Activated T-helper 17 cell treated with anti-CD3 and anti-CD28 coated beads, Interleukin-2, amount 50 U/mL, for 72 hours (primary cell): ENCODE measurements at places on chromosomes 1 and 21.

DNA sequence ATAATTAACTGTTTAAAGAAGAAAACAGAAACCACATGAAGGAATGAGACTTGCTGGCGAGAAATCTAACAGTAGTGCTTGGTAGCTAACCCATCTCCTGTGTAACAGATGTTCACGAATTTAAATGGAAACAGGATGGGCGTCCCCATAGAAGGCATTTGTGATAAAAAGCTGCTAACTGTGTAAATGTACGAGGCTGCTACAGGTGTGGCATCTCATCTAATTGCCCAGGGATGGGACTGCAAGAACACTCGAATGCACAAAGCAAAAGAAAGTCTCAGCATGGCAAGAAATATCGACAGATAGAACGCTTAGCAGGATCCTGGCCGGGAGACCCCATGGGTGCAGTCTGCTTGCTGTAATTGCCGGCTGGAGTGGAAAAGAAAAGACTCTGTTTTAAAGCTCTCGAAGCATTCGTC is 112.7 kb downstream of the RUNX1 start:
- ATAC-seq = no peak

DNA sequence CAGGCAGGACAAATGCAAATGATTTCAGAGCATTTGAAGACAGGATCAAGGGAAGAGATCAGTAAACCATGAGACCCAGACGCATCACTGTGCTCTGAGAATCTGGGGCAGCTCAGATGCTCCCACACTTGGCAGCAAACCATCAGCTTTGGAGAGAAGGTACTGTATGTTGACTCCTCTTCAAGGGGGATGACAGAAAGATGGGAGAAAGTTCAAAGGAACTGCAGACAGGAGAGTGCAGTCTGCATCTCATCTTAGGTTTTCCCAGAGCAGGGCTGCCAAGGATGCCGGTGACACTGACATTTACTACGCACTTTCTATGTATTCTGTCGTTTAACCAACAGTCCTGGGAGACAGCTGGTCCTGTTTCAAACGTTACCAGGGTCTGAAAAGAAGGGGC is 35.8 kb downstream of the OLFML2B start:
- no peak for ATAC-seq

DNA sequence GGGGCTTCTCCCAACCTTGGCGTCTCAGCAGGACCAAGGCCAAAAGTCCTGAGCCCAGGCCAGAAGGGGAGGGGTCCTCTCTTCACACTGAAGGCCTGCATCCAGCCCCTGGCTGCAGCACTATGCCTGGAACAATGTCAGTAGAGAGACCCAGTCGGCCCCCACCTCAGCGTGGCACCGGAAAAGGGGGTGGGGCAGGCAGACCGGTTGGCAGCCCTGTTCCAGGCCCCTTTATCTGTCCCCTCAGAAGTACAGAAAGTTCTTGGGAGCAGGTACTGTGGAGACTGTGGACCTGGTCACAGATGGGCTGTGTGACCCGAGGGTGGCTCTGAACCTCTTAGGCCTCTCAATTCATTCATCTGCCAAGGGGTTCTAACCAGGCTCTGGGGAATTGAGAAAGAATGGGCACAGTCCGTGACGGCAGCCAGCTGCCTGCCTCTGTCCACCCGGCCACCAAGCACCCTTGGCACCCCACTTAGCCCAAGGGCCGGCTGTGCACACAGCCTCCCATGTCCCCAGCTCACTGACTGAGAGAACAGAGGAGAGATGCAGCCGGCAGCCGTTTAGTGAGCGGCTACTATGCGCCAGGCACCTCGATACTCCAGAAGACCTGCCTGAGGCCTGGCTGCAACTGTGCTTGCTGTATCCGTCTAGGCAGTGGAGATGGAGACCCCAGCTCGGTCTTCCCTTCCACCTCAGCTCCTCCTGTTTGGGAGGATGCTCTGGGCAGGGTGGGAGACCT is 23.9 kb downstream of the RUNX3 start:
- ATAC-seq = no peak

DNA sequence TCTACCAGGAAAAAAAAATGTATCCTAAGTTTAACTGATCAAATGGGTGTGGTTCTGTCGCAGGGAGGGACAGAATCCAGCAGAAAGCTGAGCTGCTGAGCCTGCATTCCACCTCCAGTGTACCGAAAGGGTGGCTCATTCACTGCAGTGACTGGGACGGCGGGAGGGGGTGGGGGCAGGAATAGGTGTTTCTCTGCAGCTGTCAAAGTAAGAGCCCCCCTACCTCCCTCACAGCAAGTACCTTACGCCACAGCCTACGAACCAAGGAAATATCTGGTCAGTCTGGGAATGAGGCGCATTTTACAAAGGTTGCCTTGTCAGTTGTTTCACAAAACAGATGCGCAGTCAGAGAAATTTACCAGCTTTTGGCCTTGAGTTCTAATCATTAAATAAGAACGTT is 1.7 kb downstream of the S100B start:
- ATAC-seq = no peak

- no peak for ATAC-seq
These were observed 3.5 kb upstream of the LRRC38 start for GRCh38 chr1:13517193-13517812.

DNA sequence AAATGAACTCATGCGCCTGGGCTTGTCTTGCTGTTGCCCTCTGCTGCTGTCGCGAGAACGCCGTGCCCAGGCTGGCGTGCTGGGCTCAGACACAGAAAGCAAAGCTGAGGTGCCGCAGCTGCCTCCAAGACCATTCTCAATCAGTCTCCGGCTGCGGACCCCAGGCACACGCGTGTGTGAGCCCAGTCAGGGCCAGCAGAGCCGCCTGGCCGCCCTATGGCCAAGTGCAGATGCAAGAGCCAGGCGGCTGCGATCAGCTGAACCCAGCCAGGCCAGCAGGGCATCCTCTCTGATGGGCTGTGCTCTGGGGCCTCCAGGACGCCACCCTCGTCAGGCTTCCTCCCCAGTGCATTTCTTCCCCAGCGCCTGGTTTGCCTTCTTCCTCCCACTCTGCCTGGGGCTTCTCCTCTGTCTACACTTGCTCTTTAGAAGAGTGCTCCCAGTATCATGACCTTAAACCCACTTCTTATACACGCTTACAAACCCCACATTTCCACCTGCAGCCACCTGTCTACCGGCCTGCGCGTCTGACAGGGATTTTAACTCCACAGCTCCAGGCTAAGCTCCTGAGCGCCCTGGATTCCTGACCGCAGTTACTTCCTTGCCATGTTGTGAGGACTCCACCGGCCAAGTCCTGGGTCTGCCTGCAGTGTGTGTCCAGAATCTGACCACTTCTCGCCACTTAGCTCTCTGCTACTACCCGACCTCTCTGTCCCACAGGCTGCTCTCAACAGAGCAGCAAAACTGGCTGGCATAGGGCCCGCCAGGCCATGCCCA is 21.7 kb upstream of the LRRC47 start:
- no peak for ATAC-seq

GRCh38 chr1:98057236-98057910 is 136.5 kb upstream of the DPYD start:
- no peak for ATAC-seq

DNA sequence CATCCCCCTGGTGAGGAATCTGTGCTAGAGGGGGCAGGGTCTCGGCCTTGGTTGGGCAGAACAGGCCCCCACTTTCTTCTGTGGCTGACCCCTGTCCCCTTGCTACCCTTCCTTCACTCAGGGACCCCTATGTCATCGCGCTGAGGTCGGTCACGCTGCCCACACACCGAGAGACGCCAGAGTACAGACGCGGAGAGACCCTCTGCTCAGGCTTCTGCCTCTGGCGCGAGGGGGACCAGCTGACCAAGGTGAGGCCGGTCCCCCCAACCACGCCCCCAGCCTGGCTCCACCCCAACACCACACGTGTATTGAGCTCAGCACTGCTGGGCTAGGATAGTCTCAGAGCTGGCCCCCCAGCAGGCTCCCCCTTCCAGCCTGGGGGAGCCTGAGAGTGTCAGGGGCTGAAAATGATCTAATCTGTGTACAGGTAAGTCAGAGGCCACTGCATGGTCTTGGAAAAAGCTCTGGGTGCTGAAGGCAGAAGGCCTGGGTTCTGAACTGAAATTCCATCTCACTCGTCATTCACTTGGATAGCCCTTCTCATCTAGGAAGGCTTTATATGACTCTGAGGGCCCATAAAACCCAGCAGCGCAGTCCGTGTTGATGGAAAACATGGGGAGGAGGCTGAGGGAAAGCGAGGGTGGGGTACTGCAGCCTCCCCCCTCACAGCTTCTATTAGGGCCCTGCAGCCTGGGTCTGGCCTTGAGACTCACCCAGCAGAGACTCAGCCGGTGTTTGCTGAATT is 15.3 kb downstream of the FAM151A start:
- no peak for ATAC-seq

- ATAC-seq = no peak
These were observed 77.9 kb upstream of the NFIA start for GRCh38 chr1:61004262-61005003.

GRCh38 chr1:71785450-71785849 is 496.9 kb downstream of the NEGR1 start:
- ATAC-seq = no peak

- ATAC-seq = peak; percentile 54
These were observed 6.1 kb downstream of the SKI start for GRCh38 chr1:2233997-2234761.

DNA sequence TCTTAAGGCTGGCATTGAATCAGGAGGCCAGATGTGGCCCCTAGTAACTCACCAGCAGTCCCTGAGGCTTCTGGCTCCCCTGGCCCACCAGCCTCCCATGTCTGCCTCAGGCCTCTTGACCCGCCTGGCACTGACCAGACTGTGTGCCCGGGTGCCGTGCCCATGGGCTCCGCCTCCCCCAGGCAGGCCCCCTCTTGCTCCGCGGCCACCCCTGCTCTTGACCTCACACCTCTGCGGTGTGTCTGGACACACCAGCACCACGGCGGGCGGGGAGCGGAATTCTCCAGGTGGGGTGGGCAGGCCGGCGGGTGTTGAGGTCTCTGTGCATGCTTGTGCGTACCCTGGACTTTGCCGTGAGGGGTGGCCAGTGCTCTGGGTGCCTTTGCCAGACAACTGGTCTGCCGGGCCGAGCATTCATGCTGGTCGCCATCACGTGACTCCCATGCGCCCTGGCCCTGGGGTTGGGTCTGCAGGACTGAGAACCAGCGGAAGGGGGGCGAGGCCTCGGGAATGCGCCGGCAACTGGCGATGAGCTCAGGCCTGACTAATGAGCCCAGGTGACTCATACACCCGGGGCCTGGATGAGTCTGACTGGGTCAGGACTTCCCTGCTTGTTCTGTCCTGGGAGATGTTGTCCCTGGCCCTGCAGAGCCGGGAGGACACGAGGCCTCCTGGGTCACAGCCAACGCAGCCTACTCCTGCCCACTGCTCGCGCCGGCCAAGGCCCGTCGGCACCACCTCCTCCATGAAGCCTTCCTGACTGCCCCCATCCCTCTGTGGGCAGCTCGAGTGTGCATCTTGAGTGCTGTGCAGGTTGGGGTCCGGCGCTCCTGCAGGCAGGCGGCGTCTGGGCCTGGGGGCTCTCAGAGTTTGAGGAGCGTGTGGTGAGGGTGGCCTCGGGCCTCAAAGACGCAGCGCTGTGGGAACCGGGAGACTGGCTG is 22.6 kb downstream of the COL18A1 start:
- ATAC-seq = no peak

DNA sequence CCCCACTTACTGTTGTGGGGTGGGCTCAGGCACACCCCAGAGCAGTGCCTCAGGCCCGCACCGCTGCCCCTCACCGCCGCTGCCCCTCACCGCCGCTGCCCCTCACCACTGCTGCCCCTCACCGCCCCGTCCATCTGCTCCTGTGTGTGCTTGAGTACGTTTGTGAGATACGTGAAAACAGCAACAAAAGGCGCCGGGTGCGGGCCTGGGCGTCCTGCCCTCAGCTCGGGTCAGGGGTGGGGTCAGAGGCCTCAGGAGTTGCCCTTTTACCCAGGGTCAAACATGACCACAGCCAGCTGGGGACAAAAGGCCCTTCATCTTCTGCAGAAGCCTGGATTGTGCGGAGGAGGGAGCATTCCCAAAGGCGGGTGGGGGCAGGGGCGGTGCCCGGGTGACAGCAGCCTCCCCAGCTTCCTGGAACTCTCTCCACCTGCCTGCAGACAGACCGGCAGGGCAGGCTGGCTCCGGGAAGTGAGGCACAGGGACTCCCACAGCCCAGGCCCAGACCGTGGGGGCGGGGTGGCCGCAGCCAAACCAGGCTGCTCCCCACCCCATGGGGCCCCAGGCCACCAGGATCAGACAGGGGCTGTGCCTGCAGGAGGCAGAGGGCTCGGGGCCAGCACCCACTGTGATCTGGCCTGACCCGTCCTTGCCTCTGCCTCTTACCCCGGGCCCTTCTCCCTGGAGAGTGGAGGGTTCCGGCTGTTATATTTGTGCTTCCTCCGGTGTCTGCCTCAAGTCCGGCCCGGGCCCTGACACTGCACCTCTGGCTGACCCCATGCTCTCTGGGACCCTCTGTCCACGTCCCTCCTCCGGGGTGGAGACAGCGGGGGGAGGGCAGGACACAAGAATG is 2.3 kb upstream of the VWA1 start:
- ATAC-seq = peak; percentile 10

DNA sequence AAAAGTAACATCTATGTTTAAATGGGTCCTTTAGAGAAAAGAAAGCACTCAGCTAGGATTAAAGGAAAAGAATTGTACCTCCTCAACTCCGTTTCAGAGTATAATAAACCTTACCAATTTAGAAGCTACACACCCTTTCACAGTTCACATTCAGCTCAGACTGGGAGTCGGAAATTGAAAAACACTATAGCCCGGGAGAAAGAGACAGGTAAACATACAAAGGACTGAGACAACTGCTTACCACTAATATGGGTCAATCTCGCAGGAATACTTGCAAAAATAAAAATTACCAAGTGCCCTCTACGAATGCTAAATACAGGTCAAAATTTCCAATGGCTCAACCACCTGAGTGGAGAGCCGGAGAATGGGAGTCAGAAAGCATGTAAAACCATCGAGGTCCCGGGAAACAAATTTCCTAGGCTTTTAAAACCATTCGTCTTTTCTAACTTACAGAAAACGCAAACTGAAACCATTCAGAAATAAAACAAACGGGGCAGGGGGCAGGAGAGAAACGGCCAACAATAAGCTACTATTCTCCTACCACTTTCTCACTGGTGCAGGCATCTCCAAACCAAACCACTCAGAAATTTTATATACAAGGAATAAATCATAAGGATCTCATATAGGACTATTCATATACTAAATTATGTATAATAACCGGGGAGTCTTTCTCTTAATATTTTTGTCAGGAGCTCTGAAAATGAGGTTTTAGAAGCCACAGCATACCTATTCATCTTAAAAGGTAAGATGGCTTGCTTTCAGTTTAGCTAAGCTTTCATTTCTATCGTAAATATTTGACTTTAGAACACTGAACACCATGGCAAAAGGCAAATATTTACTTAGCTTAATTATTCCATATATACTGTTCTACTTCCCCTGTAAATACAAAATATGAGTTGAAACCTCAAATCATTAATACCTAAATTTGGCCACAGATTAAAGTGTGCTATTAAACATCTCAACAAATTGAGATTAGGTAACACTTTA is 136.5 kb downstream of the RERE start:
- peak; percentile 25 for ATAC-seq

- peak; percentile 96 for ATAC-seq
These were observed at the start of gene CCDC181 for GRCh38 chr1:169427081-169427641. CCDC181 (minus strand) TSS chr1:169427474; CDS start chr1:169424927, 2,547 bp downstream.

GRCh38 chr1:210989905-210990304 is 144.0 kb downstream of the KCNH1 start:
- no peak for ATAC-seq

GRCh38 chr1:24438423-24438901 is 22.9 kb downstream of the NIPAL3 start:
- ATAC-seq = no peak
